ENCODE measurements at places on chromosomes 7 and 10. TPM values are rescaled to one million over a fixed set of nuclear protein-coding genes. Genes with fewer than 3 reads are reported as not detected.

Gene GDF10
- not detected for total RNA-seq

Gene PTCD1
- 6.6 TPM for total RNA-seq

Gene CFAP46
- total RNA-seq, result 2.2 TPM

Gene NEUROD6
- not detected for total RNA-seq

Gene FAM24B
- 2.1 TPM for total RNA-seq

Gene MRLN
- total RNA-seq, result not detected

Gene SPDYE11
- not detected for total RNA-seq

Gene ARMC3
- not detected for total RNA-seq

Gene CALHM2
- 12.1 TPM for total RNA-seq

Gene FZD8
- total RNA-seq, result 25.2 TPM

Gene LRRC4
- not detected for total RNA-seq

Gene TSPAN15
- 35.0 TPM for total RNA-seq

Gene TUBB8
- total RNA-seq, result not detected

Gene OR6V1
- total RNA-seq, result not detected

Gene WDR37
- 16.3 TPM for total RNA-seq

Measured in smooth muscle cell of the umbilical artery (primary cell).